Hepatocyte (in vitro differentiated cells): ENCODE measurements at places on chromosomes 1 and 21. TPM values are rescaled to one million over a fixed set of nuclear protein-coding genes. Genes with fewer than 3 reads are reported as not detected.
A peak's percentile ranks its signal among the peaks of the same experiment; 100 is the strongest.

ECM1 gene
- total RNA-seq = 1.0 and 3.0 TPM in 2 replicates

PDE4B gene
- 3.4 and 4.1 TPM in 2 replicates for total RNA-seq

DPYD gene
- 18.8 and 21.8 TPM in 2 replicates for total RNA-seq

GRCh38 chr21:42469272-42469671 is 26.8 kb downstream of the RSPH1 start:
- DNase-seq = peak; percentile 73

DNA sequence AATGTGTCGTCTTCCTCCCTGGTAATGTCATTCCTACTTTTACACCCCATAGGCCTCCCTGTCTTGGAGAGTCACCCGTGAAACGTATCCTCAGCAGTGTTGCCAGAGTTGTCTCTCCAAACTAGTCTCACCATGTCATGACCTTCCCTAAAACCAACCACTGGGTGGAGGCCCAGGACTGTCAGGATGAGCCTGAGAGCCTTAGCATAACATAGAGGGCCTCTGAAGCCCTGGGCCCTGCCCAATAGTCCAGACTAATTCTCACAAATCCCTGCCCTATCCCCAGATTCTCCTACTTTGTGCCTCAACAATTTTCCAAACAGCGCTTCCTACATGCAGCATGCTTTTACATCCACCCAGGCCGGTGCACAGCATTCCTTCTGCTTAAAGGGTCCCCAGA is 29.3 kb upstream of the HSD3B1 start:
- DNase-seq = no peak

DNA sequence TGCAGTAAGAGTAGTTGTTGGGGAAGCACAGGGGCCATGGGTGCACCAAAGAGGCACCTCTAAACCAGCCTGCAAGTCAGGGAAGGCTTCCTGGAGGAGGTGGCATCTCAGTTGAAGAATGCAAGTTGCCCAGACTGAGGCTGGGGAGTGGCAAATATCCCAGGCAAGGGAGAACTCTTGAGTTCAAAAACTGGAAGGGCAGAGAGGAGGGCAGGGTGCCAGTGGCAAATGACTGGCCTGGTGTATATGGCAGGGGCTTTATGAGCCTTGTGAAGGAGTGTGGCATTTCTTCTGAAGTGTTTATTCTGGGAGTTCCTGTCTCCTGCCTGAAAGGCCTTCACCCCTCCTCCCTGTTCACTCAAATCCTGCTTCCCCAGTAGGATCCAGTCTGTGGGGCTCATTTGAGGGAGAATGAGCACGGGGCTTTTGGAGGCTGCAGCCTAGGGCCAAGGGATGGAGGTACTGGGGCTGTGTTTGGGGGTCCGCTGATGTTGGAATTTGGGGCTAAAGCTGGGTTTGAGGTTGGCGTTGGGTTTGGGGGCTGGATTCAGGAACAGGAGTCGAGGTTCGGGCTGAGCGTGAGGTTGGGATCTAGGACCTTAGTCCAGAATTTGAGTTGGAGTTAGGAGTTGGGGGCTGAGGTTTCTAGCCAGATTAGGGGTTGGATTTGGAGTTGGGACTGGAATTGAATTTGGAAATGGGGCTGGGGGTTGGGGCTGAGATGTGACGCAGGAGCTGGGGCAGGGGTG is at the start of gene TMEM125:
TMEM125 (plus strand) TSS at position 357 of the 749 bp plus-strand sequence. CDS start 2,740 bp downstream, outside the sequence.
- DNase-seq = no peak

DNA sequence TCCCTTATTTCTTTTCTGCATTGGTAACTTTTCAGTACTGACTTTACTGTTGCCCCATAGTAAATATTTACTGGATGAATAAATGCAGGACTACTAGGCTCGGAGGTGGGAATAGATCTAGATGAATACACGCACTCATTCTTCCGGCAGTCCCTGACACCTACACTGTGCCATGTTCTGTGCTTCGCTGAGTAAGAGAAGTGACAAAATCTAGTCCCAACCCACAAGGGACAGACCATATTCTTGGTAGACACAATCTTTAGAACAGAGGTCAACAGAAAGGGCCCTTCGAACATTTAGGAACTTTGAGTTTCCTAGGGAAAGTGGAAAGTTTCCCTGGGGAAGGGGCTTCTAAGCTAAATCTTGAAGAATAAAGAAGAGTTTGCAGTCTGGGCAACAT is 3.3 kb upstream of the CD52 start:
- DNase-seq = no peak

DNA sequence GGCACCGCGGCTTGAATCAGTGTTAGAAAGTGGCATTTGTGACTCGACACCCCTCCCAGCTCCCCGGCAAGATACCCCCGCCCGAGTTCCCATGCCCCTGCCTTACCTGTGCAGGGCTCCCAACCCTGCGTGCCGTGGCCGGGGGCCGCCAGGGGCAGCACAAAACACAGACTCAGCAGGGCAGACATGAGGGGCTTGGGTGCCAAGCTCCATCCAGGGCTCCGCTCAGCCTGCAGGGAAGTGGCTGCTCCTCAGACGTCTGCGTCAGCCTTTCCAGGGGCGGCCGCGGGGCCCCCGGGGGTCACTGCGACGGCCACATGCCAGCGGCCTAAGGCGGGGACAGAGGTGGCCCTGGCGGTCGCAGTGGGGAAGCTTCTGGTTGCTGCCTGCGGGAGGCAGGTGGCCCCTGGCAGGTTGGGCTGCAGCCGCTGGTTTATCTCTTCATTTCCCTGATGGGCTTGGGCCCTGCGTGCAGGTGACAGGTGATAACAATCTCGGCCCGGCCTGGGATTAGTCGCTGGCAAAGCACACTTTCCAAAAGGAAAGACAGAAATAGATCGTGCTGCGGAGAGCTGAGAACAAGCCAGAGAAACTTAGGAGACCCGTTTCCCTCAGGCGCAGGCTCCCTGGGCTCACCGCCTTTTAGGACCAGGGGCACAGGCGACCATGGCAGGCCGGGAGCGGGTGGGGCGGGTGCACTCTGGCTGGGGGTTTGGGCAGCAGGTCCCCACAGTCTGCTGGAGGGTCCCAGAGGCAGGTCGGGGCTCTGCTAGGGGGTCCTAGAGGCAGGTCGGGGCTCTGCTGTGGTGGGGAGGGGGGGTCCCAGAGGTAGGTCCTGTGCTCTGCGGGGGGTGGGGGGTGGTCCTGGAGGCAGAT is at the start of gene TSPEAR:
TSPEAR (minus strand) TSS at position 246 of the 876 bp plus-strand sequence; CDS start at position 188, 58 bp downstream.
- DNase-seq = peak; percentile 46

DNA sequence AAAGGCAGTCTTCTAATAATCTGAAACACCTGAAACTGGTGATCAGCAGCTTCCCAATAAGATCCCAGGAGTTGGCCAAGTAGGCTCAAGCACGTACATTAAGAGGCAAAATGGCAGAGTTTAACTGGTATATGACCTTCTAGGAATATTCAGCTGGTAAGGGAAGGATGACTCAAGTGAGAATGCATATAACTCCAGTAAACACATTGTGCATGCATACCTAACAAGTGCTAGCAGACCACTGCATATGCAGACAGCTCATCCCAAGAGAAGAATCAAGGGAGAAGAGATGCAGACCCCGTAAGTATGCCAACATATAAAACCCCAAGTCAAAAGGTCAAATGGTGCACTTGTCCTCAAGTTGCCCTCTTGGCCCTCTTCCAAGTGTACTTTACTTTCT is 73.0 kb upstream of the ZRANB2 start:
- no peak for DNase-seq
